Bronchial smooth muscle cell (primary cell): ENCODE measurements at places on chromosomes 5 and 9. TPM values are rescaled to one million over a fixed set of nuclear protein-coding genes. Genes with fewer than 3 reads are reported as not detected.

CACNA1B gene
- under 0.01 TPM in 2 replicates for total RNA-seq

CDC14B gene
- total RNA-seq = 29.9 and 42.6 TPM in 2 replicates

EIF4EBP3 gene
- total RNA-seq = 1.3 and 1.7 TPM in 2 replicates

SLC27A4 gene
- total RNA-seq = 7.7 and 9.3 TPM in 2 replicates

UBAP1 gene
- 17.9 and 23.5 TPM in 2 replicates for total RNA-seq

MAP3K1 gene
- total RNA-seq = 2.7 and 3.2 TPM in 2 replicates

TLX3 gene
- not detected in 2 replicates for total RNA-seq

CTNND2 gene
- not detected in 2 replicates for total RNA-seq

SCGB3A2 gene
- total RNA-seq = not detected in 2 replicates

SH3RF2 gene
- total RNA-seq = 0.09 and 0.79 TPM in 2 replicates
